ENCODE measurements at places on chromosomes 3 and 15.

DNA sequence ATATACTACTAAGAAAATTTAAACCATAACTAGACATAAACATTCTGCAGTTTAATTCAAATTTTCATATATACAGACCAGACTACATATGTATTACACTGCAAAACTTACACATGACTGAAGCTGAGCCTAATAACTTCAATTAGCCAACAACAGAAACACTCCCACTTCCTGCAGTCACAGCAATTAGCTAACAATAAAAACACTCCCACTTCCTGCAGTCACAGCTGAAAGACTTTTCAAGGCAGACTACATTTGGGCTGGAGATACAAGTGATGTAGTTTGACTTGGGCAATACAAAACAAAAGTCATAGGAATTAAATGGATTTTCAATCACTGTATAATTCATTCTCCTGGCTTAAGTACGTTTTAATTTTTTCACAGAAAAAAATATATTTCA is 10.3 kb downstream of the TM2D3 start:
- DNase-seq: no peak

GRCh38 chr15:40279437-40280141 is 3.3 kb downstream of the ANKRD63 start:
- DNase-seq: no peak

DNA sequence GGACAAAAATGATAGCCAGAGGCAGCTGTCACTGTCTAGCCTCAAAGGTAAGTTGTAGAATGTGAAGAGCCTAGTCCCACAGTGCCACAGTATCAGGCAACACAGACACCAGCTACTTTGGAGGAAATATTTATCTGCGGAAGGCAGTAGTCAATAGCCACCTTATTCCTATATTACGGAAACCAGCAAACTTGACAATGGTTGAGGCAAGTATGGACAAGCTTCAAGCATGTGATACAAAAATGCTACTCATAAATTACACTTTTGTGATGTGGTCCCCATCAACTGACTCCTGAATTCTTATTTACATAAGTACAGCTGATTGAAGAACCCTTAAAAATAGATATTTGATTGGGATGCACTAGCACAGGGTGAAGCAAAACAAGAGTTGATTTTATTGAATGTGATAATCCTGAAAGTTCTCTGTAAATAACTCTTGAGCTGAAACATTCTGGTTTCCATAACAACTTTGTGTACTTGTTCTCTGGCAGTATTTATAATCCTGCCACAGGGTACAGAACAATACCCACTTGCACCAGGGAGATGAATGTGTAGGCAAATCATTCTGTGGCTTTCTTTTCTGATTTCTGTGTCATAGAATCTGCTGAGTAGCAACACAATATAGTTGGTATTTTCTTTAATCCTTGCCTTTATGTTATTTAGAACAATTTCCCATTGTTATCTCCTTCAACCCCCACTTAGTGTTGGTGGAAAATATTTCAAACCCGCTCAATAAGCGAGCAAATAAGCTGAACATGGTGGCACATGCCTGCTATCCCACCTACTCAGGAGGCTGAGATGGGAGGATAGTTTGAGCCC is at the start of gene ANKUB1:
TSS of gene ANKUB1 (minus strand) at position 103 of the 819 bp plus-strand sequence. CDS start 188 bp downstream, outside the sequence.
- no peak for DNase-seq

GRCh38 chr3:26718315-26718714 is 95.7 kb downstream of the LRRC3B start:
- no peak for DNase-seq

- no peak for DNase-seq
Measured at GRCh38 chr3:29466442-29466841, 185.6 kb downstream of the RBMS3 start.
